Neural crest cell (in vitro differentiated cells): ENCODE measurements at places on chromosomes 6 and 20.

GRCh38 chr6:43910638-43911353 lies 140.8 kb downstream of the VEGFA start:
- no peak for DNase-seq

- no peak for DNase-seq
Observed at GRCh38 chr6:158772172-158772571, 47.0 kb downstream of the EZR start.

DNA sequence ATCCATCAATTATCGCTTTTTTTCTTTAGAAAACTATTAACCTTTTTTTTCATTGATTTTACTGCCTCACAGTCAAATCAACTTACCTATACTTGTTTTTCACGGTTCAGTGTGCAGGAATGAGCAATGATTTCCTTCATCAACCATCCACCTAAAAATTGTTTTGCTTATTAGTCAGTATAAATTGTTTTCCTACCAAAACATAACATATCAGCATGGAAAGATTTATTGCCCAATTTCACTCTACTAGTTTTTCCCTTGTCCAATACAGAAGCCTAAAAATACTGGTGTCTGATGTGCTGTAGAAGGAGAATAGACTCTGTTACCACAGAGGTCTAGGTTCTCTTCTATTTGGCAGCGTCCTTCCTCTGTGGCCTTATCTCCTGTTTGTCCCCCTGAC lies 558.2 kb upstream of the CITED2 start:
- DNase-seq: no peak

DNA sequence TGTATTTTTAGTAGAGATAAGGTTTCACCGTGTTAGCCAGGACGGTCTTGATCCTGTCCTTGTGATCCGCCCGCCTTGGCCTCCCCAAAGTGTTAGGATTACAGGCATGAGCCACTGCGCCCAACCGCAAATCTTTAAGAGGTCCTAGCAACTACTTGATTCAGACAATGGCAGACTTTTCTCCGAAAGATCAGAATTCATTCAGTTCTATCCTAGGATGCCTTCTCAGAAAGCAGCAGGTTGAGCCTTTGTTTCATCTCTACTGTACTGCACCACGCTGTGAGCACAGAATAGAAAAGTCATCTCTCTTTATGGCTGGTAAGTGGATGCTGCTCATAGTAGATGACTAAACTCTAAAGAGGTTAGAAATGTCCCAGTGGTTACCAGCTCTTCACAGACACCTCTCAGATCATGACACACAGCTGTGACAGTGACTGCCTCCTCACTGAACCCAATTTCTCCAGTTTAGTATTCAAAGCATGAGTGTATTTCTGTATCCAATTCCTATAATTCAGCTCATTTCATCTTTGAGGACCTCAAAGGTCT lies 6.0 kb upstream of the HSF2 start:
- no peak for DNase-seq

- DNase-seq: no peak
Observed at GRCh38 chr6:43359381-43359780, 10.1 kb downstream of the ZNF318 start.

- DNase-seq: no peak
Observed at GRCh38 chr6:18420328-18420727, 33.2 kb downstream of the RNF144B start.

- DNase-seq: no peak
Observed at GRCh38 chr6:158668707-158669103, 18.9 kb downstream of the SYTL3 start.

- no peak for DNase-seq
Observed at GRCh38 chr20:57677584-57677982, 32.2 kb downstream of the PMEPA1 start.

DNA sequence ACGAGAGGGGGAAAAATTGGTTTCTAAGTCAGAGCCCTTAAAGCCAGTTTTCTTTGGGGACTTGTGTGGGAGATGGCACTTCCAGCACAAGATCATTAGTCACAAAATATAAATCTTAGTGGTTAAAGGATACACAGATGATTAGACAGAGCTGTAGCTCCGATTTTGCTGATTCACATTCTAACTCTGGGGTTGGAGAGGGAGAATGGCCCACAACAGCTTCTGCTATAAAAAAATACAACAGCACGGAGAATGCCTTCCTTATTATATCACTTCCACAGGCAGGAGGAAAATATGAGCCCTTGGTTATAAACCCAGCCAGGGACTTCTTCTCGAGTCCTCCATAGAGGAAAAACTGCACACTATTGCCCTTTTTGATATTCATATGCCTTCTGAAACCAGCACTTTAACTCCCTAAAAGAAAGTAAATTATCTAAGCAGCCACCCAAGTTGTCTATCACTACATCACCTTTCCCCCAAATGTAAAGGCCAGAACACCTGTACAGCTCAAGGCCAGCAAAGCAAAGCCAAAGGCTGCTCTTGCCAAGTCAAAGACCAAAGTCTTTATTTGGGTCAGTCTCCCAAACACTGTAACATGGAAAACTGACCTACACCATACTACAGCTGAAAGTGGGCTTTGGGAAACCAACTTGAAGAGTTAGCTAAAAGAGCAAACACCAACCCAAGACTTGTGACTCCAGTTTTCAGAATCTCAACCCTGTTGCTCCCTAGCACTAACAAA lies 10.4 kb downstream of the MRPL14 start:
- DNase-seq: no peak

- DNase-seq: no peak
Observed at GRCh38 chr6:139240161-139241010, 51.4 kb downstream of the TXLNB start.

DNA sequence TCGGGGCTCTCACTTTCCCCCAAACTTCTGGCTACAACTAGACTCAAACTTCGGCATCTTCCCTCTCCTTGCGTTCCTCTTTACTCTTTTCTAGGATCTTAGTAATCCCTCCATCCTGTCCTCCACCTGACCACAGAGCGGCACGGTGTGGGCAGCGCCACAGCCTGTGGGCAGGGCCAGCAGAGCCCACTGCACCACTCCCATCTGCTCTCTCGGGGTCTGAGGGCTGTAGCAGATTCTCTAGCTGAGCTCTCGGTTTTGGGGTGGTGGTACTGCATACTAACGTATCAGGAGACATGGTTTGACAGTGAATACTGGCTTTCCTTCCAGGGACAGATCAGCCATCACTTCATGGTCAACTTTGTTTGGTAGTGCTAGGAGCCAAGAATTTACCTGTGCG lies 57.4 kb downstream of the EZR start:
- no peak for DNase-seq

DNA sequence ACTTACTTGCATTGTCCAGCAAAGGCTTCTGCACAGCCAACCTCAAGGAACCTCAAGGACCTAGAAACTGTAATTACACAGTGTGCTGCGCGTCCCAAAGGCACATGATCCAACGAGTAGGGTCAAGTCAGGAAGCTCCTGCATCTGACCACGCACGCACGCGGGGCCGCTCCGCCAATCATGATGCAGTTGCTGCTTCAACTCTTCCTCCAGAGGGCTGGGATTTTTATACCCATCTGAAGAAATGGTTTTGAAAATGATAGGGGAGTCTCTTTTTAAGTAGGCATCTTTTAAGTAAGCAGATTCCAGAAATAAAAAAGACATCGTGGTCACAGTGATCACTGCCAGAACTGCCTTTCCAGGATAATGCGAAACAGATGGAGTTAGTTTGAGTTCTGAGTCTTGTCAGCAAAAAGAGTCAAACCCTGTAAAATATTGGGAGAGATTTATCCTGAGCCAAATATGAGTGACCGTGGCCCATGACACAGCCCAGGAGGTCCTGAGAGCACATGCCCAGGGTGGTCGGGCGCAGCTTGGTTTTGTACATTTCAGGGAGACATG lies 34.0 kb downstream of the KIF25 start:
- DNase-seq: no peak

- no peak for DNase-seq
Observed at GRCh38 chr6:2771079-2771478, 5.9 kb downstream of the WRNIP1 start.

- DNase-seq: no peak
Observed at GRCh38 chr6:30687659-30688431, 1.4 kb upstream of the PPP1R18 start.

DNA sequence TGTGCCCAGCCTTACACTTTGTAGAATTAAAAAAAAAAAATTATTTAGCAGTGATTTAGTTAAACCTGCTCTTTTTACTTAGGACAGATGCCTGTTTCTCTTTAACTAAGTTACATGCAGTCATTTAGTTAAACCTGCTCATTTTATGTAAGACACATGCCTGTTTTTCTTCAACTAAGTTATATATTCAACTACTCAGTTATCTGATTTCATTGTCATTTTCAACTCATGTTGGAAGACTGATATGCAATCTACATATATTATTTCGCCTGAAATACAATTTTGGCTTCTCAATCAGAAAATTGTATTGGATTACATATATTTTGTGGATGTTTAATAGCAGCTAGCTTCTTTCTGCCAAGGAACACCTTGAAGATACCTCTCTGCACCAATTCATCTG lies 171.1 kb downstream of the COL19A1 start:
- DNase-seq: no peak

DNA sequence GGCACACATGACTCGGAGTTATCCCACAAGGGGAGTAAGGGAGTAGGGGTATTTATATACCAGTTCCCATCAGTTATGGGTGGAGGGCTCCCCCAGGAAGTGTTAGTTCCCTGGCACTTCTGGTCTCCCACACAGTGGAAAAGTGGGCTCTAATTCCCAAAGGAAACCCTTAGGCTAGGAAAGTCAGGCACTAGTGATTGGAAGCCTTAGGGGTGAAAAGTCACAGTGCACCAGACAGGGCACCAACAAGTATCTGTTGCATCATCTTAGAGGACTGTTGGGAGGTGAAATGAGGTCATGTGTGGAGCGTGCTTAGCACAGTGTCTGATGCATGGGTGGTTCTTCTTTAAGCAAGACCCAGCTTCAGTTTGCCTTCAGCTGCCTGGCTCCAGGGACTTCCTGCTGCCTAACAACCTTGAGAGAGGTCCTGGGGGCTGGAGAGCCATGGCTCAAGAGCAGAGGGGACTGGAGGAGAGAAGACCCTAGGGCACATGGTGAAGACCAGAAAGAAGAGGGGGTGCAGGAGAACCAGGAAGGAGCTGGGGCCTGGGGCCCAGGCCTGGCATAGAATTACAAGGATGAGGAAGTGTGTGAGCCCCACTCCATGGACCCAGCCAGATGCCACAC lies 7.5 kb upstream of the FOXP4 start:
- DNase-seq: no peak

DNA sequence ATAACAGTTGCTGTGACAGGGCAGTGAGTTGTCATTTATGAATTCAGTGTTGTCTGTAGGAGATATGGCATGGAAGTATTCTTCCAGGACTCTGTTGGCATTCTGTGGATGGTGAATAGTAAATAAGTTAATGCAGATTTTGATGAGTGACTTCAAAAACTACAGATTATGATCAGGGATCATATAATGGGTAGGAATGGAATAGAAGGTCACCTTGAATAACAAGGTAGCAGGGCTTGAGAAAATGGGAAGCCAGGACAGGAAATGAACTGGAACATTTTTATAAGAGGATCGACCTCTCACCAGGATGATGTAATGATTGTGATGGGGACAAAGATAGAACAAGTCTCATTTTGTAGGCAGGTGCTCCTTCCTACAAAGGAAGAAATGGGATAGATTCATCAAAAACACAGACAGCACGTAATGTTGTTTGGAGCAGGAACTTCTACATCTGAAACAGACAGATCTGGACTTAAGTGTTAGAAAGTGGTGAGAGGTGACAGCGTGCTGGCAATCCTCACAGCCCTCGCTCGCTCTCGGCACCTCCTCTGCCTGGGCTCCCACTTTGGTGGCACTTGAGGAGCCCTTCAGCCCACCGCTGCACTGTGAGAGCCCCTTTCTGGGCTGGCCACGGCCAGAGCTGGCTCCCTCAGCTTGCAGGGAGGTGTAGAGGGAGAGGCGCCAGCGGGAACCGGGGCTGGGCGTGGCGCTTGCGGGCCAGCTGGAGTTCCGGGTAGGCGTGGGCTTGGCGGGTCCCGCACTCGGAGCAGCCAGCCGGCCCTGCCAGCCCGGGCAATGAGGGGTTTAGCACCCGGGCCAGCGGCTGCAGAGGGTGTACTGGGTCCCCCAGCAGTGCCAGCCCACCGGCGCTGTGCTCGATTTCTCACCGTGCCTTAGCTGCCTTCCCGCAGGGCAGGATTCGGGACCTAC lies 30.8 kb upstream of the SSR1 start:
- DNase-seq: no peak
